Renal cortex interstitium (tissue), 15 donors: ENCODE measurements at places on chromosomes 16 and 17. TPM values are rescaled to one million over a fixed set of nuclear protein-coding genes. Genes with fewer than 3 reads are reported as not detected.

GRCh38 chr16:83554096-83554495, 253.7 kb upstream of the HSBP1 start:
- DNase-seq: no peak

- DNase-seq: no peak
Measured at GRCh38 chr17:45230787-45231480, 9.2 kb downstream of the FMNL1 start.

GRCh38 chr16:73131156-73131862, 83.4 kb upstream of the ZFHX3 start:
- no peak for DNase-seq

DNA sequence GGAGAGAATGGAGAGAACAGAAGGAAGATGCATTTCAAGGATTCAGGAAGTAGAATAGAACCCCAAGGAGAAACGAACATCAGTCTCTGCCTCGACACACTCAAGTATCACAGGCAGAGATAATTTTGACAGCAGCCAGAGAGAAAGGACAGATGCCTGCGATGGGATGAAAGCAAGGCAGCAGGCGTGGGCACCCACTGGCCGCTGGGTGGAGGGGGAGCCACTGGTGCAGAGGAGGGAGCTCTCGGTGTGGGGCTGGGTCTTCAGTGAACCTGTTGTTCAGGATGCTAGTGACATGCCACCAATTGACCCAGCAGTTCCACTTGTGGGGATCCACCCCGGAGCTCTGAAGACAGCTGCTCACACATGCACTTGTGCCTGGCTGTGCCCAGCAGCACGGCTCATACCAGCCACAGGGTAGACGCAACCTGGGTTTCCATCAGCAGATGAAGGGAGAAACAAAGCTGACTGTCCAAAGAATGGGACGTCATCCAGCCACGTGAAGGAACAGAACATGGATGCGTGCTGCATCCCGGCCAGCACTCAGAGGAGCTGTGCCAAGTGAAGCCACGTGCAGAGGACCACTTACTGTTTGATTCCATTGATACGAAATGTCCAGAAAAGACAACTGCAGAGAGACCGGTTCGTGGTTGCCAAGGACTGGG, 127.0 kb downstream of the BANP start:
- no peak for DNase-seq

DNA sequence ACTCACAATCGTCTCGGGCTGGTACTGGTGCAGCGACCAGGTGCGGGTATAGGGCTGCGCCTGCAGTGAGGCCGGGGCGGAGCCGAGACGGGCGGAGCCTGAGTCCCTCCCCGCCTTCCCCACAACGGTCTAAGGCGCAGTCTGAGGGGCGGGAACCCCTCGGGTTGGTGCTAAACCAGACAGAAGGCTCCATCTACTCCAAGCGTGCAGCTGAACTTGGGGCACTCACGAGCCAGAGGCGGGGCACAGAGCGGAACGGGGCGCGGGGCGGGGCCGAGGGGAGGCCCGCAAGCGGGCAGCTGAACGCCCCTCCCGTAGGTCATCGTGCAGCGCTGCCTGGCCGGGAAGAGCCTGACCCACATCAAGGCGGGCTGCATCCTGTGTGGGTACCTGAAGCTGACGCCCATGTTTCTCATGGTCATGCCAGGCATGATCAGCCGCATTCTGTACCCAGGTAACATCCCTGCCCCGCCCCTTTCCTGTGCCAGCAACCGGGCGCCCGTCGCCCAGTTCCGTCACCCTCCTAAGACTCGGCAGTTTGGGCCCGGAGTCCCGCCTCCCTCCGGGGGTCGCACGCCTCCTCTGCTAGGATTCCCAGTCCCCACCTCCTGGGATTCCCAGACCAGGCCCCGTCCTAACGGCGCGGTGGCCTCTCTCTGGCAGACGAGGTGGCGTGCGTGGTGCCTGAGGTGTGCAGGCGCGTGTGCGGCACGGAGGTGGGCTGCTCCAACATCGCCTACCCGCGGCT, 5.0 kb downstream of the SLC5A2 start:
- no peak for DNase-seq

- DNase-seq: no peak
Measured at GRCh38 chr16:9152649-9153501, 61.4 kb downstream of the HAPSTR1 start.

DNA sequence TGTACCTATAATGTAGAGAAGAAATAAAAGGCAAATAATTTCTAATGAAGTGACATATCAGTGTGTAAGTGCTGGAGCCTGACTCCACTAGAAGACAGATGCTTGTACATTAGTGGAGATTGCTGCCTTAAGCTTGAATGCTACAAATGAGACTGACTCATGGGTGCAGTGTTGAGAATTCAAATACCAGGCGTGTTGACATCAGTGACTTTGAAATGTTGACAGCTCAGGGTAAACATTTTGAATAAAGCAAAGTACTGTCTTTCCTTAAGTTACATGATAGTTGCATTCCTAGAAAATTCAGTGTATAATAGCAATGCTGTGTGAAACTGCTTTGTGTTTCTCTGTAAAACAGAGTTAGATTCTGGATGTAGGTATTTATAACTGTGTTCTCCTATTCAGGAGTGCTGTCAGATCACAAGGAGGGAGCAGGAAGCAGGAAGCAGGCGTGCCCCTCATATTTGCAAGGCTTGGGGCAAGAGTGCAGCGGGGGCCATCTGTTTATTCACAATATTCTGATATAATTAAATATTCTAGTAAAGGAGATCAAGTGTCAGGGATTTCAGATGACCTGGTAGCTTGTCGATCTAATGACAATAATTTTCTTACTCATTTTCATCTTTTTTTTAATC, 119.0 kb downstream of the SPECC1 start:
- no peak for DNase-seq

GRCh38 chr17:12445331-12445730, 220.4 kb upstream of the MYOCD start:
- no peak for DNase-seq

GRCh38 chr17:30414486-30414885, 35.8 kb downstream of the CPD start:
- DNase-seq: no peak

GRCh38 chr17:17110520-17110919, 68.3 kb downstream of the MPRIP start:
- no peak for DNase-seq

- no peak for DNase-seq
Measured at GRCh38 chr17:78892520-78892919, 10.5 kb downstream of the CEP295NL start.

GRCh38 chr16:86101137-86101896, 202.4 kb downstream of the IRF8 start:
- no peak for DNase-seq

DNA sequence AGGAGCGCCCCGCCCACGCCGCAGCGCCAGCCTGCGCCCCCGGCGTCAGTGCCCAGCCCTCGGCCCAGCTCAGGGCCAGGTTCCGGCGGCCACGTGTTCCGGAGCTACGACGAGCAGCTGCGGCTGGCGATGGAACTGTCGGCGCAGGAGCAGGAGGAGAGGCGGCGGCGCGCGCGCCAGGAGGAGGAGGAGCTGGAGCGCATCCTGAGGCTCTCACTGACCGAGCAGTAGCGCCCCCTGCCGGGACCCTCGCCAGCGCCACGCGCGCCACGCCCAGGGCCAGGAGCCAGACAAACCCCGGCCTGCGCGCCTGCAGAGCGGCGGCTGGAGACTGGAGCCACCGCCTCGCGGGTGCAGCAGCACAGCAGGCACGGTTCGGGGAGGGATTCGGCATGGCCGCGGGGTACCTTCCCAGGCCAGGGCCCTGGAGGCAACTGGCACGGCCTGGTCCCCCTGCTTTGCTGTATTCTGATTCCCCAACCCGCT, 9.3 kb downstream of the CORO6 start:
- DNase-seq: peak; percentile 86

DNA sequence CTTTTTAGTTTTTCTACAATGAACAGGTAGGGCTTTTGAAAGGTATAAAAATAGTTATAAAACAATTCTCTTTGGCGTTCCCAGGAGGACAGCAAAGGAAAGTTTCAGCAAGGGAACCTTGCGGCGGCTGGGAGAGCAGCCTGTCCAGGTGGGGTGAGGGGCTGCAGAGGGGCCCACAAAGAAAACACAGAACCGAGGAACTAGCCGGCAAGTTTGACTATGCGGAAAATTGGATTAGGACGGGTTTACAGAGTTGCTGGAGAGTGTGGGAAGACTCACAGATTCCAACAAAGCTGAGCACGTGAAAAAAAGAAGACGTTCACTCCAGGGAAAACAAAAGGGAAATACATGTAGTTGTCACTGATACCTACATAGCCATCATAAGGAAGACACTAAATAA, 40.2 kb upstream of the METTL16 start:
- DNase-seq: no peak

DNA sequence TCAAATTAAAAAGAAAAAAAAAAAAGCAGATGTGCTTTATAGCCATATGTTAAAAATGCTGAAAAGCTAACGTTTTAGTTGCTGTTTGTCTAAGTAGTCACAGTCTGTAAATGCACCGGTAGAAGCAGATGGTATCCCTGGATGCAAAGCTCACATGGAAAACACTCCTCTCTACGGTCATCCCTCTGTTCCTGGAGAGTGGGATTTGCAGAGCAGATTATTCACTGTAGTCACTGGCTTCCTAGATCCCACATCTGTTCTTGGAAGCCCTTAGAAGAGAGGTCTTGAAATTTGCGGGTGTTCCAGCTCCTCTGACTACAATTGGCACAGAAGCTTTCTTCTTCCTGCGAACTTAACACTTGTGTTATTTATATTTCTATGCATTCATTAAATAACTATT, 186.6 kb downstream of the PMP22 start:
- DNase-seq: no peak

DNA sequence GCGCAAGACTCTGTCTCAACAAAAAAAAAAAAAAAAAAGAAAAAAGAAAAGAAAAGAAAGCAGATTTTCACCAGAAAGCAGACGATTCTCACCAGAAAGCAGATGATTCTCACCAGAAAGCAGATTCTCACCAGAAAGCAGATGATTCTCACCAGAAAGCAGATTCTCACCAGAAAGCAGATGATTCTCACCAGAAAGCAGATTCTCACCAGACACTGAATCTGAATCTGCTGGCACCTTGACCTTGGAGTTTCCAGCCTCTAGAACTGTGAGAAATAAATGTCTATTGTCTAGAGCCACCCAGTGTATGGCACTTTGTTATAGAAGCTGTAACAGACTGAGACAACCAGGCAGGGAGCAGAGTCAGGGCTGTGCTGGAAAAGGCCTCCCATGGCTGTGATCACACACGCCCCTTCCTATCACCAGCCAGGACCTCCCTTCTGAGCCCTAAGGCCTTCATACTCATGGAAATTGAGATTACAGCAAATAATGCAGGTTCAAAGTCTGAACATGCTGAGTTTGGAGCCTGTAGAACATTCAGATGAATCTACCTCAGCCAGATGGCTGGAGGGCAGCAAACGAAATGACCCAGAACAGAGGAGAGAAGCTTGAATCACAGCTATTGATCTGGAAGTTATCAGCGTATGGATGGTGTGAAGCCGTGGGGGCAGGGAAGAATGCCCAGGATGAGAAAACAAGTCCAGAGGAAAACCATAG, 309.3 kb downstream of the SLC39A11 start:
- no peak for DNase-seq

- peak; percentile 19 for DNase-seq
Measured at GRCh38 chr16:14399378-14400284, 230.4 kb downstream of the PARN start.

DNA sequence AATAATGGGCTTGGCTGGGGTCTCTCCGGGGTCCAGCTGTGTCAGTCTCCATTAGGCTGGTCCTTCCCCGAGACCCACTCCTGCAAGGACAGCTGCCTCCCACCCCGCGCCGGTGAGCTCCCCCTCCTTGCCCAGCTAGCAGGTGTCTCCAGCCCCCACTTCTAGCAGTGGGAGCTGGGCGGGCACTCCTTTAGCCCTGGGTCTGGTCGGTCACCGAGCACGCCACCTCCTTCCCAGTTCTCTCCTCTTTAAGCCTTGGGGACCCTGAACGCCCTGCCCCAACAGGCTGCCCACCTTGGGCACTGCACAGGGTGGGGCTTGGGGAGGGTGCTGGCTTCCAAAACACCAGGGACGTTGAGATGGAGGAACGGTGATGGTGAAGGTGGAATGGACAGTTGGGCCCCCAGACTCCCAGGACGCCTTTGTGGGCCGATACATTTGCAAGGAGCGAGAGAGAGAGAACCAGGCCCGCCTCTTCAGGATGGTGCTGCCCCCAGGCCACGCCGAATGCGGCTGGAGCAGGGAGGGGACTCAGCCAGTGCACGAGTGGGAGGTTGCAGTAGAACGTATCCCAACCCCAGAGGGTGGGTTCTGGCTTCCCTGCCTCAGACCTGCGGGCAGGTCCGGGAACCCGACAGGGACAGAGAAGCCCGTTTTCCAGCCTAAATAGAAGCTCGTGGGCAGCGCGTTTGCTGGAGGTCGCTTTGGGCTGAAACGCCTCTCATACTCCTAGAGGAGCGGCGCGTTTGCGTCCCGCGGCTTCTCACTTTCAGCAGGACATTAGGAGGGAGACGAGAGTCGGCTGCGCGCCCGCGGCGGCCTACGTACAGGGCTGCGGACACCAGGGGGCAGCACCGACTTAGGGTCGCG, 10.7 kb downstream of the TBX2 start:
- no peak for DNase-seq

GRCh38 chr17:41540921-41541625, 13.0 kb upstream of the KRT19 start:
- no peak for DNase-seq

- no peak for DNase-seq
Measured at GRCh38 chr17:56972111-56972730, 5.7 kb upstream of the SCPEP1 start.

DNA sequence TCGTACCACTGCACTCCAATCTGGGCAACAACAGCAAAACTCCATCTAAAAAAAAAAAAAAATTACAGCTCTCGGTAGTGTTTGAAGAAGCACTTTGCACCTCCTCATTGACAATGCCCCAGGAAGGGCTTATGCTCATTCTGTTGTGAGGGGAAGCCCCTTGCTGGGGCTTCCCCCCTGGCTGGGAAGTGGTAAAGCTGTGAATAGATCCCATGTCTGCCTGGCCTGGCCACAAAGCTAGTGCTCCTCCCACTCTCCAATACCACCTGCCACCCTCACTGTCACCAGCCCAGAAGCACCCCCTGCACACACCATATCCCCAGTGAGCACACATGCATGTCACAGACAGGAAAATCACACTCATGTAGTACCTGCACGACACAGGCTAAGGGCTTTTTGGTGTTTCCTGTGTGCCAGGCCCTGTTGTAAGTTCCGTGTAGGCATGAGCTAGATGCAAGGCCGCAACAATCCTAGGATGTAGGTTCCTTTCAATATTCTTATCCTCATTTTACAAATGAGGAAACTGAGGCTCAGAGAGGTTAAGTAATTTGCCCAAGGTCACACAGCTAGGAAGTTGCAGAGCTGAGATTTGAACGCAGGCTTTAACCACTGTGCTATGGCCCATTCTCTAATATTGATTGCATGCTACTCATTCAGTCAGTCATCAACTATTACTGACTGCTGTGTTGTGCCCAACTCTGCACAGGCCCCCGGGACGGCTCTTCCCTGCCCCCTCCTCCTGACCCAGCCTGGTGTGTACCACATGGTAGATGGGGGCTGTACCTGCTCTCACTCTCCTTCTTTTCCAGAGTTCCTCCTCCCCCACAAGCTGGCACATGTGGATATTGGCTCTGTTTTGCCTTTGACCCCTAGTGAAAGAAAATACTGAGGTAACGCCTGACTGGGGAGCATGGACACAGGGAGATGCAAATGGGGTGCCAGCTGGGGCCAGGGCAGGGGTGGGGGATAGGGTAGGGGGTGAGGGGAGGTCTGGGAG, 11.9 kb upstream of the COL1A1 start:
- DNase-seq: no peak

- DNase-seq: no peak
Measured at GRCh38 chr16:61146429-61146828, 889.8 kb downstream of the CDH8 start.

MYO15B gene
- 163 TPM for polyA plus RNA-seq

COPZ2 gene
- polyA plus RNA-seq: 20.3 TPM

SLFN12L gene
- polyA plus RNA-seq: 0.13 TPM

BCL6B gene
- polyA plus RNA-seq: 23.7 TPM

EVPLL gene
- polyA plus RNA-seq: 0.50 TPM

TRPV3 gene
- polyA plus RNA-seq: 1.1 TPM

CACNA1H gene
- polyA plus RNA-seq: 30.5 TPM
